NCI-H510A (cell line): ENCODE measurements at places on chromosomes 12 and 14.

DNA sequence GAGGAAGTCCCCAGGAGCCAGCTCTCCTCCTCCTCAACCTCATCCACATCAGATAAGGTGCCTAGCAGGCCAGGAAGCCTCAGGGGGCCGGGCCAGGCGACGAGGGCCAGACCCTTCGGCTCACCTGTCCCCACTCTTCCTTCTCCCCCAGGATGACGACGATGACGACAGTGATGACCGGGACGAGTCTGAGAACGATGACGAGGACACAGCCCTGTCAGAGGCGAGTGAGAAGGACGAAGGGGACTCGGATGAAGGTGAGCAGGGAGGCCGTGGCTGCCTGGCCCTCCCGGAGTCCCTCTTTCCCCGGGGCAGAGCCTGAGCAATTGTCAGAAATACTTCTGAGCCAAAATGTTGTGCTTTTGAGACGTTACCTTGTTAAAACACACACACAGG lies 13.8 kb downstream of the SETD1B start:
- DNase-seq: no peak

GRCh38 chr14:22384167-22384549 lies 204.9 kb downstream of the DAD1 start:
- DNase-seq: no peak

DNA sequence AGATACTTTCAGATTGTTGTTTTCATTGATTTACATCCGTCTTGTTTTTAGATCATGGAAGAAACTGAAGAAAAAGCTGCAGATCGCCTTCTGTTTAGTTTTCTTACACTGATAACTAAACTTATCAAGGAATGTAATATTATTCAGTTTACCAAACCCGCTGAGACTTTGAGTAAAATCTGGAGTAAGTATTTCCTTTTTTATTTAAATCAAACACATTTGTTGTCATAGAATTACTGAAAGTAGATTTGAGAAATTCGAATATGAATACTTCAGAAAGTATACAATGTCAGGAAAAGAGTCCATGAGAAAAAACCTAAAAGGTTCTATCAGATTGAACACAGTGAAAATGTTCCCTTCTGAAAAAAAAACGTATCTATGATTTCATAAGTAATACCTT lies 32.0 kb downstream of the ARL1 start:
- no peak for DNase-seq

GRCh38 chr12:42859612-42860011 lies 270.1 kb upstream of the PRICKLE1 start:
- DNase-seq: no peak

DNA sequence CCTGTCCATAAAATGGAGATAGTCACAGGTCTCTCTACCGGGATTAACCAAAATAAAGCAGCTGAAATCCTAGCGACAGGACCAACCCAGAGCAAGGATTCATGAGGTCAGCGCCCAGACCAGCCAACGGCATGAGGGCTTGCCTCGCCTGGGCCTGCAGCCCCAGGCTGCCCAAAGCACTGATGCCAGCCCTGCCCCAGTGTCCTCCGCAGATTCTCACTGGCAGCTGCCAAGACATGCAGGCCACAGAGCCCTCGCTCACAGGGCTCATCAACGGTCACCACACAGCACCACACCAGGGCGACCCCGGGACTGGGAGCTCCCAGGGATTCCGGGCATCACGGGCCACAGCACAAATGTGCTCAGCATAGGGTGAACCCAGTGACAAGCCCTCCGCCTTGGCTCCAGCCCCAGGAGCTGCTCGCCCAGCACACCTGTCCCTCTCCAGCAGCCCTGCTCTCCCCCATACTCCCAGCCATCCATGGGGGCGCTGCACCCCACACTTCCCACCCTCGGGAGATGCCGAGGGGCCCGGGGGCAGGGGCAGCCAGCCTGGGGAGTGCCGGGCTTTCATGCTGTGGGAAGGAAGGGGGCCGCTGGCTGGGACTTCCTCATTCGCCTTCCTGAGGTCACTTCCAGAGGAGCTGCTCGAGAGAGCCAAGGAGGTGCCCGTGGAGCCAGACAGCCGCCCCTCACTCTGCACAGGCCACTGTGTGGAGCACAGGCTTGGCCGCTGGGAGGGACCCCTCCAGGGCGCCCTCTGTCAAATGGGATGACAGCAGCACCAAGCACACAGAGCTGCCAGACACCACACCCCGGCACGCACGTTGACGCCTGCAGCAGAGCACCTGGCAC lies 14.1 kb downstream of the RAB35 start:
- DNase-seq: no peak

DNA sequence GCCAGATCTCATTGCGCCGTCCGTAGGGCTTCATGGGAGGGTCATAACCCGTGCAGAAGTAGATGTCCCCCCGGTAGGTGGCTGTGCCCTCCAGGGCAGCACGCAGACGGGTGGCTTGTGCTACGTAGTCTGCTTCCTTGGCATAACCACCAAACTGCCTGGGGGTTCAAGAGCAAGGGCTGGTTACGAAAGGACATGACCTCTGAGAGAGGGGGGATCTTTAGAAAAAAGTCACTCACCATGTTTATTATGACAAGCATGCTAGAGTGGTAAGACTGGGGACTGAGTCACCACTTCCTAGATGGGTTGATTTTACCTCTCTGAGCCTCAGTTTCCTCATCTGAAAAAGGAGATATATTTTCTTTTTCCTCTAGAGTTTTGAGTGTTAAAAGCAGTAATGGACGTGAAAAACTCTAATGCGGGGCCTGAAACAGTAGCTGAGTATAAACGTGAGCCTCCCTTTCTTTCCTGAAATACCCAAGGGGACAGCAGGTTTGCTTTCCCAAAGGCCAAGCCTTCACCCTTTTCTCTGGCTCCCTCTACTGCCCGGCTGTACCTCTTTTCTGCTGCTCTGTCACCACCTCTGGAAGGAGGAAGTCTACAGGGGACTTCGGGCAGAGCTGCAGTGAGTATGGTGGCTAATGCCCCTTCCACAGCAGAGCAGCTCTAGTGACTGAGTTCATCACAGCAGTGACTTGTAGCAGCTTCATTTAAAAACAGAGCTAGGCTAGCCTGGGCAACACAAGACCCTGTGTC lies 23.5 kb upstream of the GPRC5D start:
- DNase-seq: no peak

GRCh38 chr12:120936197-120936596 lies 32.0 kb upstream of the SPPL3 start:
- no peak for DNase-seq

GRCh38 chr12:50058743-50059312 lies 1.4 kb downstream of the ASIC1 start:
- peak; percentile 17 for DNase-seq

- no peak for DNase-seq
These were observed 8.8 kb upstream of the IFI27L2 start for GRCh38 chr14:94138251-94138650.

- no peak for DNase-seq
These were observed 441.7 kb downstream of the RAD51B start for GRCh38 chr14:68261092-68261842.

DNA sequence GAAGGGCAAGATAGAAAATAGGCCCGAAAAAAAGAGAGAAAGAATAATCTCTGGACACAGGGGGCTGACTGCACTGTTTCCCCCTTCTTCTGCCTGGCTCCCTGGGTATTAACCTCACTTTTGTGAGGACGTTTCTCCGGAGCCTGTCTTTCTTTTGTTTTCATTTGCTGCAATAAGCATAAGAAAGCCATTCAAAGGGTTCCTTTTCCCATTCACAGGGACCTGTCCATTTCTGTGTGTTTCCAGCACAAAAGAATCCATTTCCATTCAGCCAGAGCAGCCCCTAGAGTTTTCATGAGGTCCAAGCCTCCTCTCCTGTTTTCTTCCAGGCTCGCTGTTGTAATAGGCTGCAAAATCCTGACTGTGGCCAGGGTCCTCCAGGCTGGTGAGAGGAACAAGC lies 16.8 kb downstream of the PLXNC1 start:
- DNase-seq: no peak

DNA sequence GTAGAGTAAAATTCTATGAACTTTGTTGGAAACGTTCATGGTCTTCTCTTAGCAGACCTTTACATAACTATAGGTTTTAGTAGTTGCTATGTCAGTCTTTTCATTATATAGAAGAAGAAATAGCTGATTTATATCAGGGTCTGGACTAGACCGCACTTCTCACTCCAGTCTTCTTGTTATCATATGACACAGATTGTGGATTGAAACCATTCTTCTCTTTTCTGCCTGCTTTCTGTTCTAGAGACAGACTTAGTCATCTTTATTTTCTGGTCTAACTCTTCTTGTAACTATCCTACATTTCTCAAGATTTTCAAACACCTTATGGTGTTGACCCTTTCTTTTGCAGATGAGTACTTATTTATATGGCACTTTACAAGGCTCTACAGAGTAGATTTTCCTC lies 55.7 kb downstream of the PCNX1 start:
- DNase-seq: no peak

DNA sequence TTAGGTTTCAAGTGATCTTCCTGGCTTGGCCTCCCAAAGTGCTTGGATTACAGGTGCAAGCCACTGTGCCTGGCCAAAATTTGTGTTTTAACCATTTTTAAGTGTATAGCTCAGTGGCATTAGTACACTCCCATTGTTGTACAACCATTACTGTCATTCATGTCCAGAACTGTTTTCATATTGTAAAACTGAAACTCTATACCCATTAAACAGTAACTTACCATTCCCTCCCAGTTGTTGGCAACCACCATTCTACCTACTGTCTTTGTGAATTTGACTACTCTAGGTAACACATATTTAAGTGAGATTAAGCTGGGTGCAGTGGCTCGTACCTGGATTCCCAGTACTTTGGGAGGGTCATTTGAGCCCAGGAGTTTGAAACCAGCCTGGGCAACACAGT lies 67.3 kb upstream of the KCNH3 start:
- DNase-seq: no peak

DNA sequence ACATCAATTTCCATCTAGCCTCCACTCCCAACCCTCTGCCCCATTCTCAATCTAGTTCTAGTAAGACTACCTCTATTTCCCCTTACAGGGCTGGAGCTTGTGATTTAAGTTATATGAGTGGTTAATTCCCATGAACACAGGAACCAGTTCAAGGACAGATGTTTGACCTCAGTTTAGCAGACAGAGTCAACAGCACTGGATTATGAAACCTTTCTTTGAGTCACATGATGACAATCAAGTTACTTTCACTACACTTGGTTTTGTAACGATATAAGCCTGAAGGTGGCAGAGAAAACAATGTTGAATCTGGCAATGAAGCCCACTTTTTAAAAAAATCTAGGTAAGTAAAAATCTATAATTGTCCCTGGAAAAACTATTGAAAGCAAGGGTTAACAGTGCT lies 1646.2 kb upstream of the FLRT2 start:
- no peak for DNase-seq

DNA sequence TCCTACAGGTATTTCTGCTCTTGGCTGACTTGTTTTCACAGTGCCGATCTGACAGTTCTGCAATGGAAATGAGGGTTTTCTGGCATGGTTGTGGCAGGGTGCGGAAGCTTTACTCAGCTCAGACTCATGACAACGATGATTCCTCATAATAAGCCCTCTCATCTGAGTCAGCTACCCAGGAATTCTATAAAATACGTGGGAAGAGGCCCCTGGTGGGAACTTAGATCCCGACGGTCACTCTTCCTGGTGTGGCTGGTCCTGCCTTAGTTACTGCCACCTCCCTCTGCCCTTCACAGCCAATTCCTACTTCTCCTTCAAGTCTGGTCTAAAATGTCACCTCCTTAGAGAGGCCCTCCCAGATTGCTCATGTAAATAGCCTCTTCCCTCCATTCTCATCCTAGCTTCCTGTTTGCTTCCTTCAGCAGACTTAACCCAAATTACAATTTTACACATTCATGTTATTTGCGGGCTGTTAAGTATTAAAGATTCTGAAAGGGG lies 104.2 kb upstream of the MAP1LC3B2 start:
- no peak for DNase-seq

- no peak for DNase-seq
These were observed 22.7 kb downstream of the TRMT5 start for GRCh38 chr14:60958146-60958545.
